NCI-H1105 (cell line): ENCODE measurements at places on chromosomes 1 and 21.

GRCh38 chr1:6051423-6051822 lies 5.7 kb downstream of the KCNAB2 start:
- DNase-seq, result no peak

GRCh38 chr1:15843826-15844572 lies 3.5 kb upstream of the SPEN start:
- no peak for DNase-seq

DNA sequence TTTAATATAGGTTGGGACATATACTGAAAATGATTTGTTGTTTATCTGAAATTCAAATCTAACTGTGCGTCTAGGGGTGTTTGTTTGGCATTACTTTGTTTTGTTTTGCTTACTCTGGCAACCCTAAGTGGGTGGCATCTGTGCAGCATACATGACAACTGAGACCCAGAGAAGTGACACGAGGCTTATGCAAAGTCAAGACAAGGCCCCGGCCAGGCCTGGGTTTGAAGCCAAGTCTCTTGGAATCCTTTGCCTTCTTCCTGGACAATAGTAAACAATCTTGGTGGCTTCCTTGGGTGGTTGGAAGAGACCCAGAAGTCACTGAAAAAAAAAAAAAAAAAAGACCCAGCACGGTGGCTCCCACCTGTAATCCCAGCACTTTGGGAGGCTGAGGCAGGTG lies 197.6 kb upstream of the TMEM51 start:
- DNase-seq, result no peak

DNA sequence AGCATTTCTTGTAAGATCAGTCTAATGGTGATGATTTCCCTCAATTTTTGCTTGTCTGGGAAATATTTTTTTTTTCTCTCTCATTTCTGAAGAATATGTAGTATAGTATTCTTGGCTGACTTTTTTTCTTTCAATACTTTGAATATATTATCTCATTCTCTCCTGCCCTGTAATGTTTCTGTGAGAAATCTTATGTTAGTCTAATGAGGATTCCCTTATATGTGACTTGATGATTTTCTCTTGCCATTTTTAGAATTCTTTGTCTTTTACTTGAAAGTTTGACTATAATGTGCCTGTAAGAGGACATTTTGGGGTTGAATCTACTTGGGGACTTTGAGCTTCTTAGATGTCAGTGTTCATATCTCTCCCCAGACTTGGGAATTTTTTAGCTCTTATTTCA lies 40.0 kb upstream of the PCBP3 start:
- DNase-seq, result no peak

DNA sequence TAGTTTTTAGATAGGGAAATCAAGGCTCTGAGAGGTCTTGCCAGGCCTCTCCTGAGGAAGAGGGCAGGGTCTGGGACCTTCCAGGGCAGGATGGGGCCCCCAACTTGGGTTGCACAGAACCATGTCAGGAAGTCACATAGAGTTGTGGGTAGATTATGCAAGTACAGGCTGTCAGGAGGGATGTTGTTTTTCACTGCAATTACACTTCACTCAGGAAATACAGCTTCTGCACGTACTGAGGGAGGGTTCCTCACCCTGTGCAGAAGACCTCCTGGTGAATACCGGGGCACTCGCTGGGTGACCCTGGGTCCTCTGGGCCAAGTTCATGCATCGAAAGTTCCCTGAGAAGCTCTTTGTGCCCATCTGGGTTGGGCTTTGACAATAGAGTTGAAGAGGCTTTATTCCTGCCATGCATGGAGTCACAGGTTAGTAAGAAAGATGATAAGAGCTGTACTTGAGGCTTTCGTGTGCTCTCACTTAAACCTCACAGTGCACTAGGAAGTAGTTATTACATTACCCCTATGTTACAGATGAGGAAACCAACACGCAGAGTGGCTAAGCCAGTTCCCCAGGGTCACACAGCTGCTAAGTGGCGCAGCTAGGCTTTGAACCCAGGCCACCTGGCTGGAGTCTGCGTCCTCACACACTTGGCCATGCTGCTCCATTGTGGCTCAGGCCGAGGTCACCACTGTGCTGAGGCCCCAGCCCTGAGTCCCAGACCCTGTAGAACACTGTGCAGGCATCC lies 16.2 kb upstream of the TNFRSF1B start:
- no peak for DNase-seq

GRCh38 chr1:168437821-168438220 lies 106.0 kb downstream of the XCL2 start:
- no peak for DNase-seq

- DNase-seq, result no peak
Observed at GRCh38 chr1:59678493-59679228, 136.1 kb upstream of the HOOK1 start.

- DNase-seq, result no peak
Observed at GRCh38 chr1:156589546-156589945, 2.0 kb upstream of the NAXE start.

GRCh38 chr1:200558866-200559459 lies 61.6 kb downstream of the KIF14 start:
- DNase-seq, result peak; percentile 18

GRCh38 chr1:228803421-228803820 lies 68.1 kb downstream of the RHOU start:
- DNase-seq, result no peak

GRCh38 chr21:29258626-29259338 lies 39.9 kb upstream of the BACH1 start:
- no peak for DNase-seq

DNA sequence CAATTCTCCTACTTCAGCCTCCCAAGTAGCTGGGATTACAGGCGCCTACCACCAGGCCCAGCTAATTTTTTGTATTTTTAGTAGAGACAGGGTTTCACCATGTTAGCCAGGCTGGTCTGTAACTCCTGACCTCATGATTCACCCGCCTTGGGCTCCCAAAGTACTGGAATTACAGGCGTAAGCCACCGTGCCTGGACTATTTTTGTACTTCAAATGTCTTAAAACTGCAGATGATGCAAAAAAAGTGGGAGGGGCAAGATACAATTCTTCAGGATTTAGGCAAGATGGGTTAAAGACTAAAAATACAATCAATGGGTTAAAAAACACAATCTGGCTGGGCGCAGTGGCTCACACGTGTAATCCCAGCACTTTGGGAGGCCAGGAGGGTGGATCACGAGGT lies 4.7 kb downstream of the SCAF4 start:
- no peak for DNase-seq

GRCh38 chr1:61419657-61420056 lies 305.3 kb downstream of the TM2D1 start:
- no peak for DNase-seq

DNA sequence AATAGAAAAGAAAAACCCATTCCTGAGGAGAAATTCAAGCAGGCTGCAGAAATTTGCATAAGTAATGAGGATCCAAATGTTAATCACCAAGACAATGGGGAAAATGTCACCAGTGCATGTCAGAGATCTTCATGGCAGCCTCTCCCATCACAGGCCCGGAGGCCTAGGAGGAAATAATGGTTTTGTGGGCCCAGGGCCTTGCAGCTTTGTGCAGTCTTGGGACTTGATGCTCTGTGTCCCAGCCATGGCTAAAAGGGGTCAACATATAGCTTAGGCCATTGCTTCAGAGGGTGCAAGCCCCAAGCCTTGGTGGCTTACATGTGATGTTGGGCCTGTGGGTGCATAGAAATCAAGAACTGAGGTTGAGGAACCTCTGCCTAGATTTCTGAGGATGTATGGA lies 22.7 kb downstream of the RAB3GAP2 start:
- DNase-seq, result no peak

DNA sequence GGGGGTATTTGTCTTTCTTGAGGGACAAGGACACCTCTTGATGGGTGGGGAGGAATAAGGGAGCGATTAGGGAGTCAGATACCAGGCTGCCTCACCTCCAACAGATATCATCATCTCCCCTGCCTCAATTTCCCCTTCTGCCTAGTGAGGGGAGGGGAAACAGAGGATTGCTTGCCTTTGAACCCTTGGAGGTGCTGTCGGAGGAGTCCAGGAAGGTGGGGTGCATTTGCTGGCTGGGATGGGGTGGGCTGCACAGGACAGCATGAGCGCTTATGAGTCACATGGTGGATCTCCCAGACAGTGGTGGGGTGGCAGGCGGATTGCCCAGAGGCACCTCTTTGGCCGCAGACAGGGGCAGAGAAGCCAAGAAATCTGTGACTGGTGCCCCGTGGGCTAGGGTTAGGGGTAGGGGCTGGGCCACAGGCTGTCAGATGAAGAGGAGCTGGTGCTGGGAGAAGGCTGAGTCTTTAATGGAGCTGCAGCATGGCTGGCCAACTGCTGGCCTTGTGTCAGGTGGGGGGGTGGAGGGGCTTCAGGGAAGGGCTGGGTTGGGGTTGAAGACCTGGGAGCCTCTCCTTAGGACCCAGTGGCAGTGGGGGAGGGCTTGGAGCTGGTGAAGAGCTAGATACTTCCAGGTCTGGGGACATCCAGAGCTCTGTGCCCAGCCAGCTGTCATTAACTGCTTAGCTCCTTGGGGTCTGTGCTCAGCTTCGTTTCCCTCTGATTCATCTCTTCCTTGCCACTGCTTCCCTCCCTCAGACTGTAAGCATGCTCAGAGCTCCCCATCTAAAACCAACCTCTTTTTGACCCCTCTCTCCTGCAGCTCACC lies 7.0 kb upstream of the ADORA1 start:
- DNase-seq, result no peak

GRCh38 chr1:213719462-213719861 lies 268.3 kb upstream of the PROX1 start:
- DNase-seq, result no peak

GRCh38 chr1:202954057-202954745 lies 3.9 kb downstream of the ADIPOR1 start:
- no peak for DNase-seq

GRCh38 chr1:155648207-155649147 lies 38.5 kb downstream of the MSTO1 start:
- no peak for DNase-seq

GRCh38 chr1:66624412-66625060 lies 90.6 kb downstream of the SGIP1 start:
- no peak for DNase-seq

DNA sequence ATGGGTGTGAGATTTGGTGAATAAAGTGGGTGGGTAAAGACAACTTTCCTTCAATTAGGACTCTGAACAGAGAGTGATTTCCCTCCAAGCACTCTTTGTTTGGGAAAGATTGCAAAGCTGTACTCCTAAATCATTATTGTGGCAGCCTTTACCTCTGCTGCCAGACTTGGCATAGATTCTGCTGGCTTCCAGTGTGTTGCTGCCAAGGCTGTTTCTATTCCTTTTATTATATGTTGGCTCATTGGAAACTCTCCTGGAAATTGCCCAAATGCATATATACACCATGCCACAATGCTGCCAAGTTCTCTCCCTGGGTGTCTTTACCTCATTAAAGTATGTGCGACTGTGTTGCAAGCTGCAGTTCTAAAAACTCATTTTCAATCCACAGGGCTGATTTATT lies 668.0 kb downstream of the MRPL39 start:
- DNase-seq, result peak; percentile 93

DNA sequence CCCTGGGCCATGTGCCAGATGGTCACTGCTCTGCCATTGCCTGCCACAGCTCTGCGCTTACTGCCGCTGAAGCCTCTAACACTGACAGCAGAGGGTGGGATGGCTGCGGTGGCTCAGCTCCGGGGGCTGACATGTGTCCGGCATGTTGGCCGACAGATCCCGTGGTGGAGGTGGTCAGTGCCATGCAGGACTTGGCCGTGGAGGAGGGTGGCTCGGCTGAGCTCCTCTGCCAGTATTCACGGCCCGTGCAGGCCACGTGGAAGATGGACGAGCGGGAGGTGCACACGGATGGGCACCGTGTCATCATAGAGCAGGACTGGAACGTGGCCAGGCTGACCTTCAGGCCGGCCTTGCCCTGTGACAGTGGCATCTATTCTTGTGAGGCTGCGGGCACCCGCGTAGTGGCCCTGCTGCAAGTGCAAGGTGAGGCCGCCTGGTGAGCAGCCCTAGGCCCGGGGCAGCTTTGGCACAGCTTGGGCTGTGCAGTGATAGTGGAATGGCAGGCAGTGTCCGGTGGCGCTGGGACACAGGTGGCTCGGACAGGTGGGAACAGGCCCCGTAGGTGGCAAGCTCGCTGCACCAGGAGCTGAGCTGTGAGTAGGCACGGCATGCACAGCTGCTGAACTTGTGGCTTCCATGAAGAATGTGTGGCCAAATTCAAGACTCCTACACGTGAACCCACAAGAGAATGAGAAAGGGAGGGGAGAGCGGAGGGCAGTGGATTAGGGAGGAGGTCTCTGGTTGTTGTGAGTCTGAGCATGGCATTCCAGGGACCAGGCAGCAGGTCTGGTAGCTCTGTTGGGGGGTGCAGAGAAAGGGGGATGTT lies 91.8 kb downstream of the TRIM11 start:
- DNase-seq, result no peak

DNA sequence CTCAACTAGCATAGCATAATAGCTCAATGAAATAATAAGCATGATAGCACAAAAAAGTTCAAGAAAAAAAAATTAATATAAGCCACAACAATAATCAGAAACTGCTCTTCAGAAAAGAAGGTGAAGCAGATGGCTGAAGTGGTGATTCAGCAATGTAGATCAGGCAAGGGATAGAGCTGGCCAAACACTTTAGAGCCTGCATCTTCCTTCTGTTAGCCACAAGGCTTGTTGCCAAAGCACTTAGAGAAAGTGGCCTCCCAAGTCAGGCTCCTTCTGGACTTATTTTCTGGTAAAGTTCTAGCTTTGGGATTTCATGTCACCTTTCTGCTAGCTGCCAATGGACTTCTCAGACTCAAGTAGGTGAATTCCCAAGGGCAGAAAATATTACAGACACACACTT lies 60.3 kb upstream of the C1orf87 start:
- DNase-seq, result no peak

DNA sequence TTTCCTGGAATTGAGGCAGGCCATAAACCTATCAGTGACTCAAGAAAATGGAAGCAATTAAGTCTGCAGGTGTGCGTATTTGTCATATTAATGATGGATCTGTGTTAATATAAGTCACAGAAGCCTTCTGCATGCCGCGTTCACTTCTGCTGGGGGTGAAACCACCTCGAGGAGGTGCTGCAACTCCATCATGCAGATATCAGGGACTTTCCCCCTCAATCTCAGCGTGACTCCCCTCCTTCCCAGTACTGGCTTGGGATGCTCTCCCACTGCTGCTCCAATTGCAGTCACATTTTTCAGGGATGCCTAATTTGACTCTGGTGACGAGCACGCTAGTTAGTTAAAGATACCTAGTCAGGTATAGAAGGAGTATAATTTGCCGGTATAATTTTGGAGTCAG lies 87.5 kb downstream of the ASTN1 start:
- DNase-seq, result no peak

DNA sequence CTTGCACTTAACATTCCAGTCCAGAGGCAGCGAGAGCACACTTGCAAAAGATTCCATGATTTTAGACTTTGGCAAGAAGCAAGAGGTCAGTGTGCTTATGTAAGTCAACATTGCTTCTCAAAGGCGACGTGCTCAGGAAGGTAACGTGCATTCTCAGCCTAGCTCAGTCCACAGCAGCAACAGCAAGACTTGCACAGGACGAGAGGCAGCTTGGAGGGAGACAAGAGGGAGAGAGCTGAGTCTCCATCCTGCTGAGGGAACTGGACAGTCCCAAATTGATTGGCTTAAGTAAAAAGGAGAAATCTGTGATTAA lies 56.5 kb downstream of the PTP4A2 start:
- no peak for DNase-seq

DNA sequence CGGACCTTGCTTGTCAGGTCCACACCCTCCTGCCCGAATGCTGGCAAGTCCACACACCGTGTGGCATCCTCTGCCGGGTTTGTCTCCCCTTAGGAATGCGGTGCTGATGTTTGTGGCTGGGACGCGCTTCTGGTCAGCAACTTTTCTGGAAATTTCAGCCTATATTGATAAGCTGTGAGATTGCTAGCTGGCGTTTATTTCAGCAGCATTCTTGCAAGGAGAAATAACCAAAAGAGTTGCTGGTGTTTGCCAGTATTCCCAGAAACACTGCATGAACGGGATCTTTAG lies 601 bp downstream of the CEPT1 start:
- DNase-seq, result no peak
